ENCODE measurements at places on chromosomes 12 and 14.

GRCh38 chr12:60101715-60102114, 505.9 kb downstream of the SLC16A7 start:
- DNase-seq = no peak

GRCh38 chr12:100114574-100114973, 28.1 kb downstream of the BLTP3B start:
- DNase-seq = no peak

GRCh38 chr12:96549341-96549740, 60.0 kb downstream of the CFAP54 start:
- DNase-seq = no peak

DNA sequence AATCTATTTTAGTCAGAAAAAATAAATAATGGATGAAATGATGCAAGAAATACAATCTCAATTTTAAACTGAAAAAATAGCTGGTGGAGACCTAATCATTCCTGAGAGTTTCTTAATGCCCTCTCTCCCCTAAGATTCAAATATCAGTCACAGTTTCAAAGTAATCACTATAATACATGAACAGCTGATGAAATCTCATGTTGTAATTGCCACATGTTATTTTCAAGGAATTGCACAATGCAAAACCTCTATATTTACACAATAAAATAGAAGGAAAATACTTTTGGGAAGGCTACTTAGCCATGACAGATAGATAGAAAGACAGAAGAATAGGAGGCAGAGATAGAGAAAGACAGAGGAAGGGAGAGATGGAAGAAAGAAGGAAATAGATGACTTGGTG, 18.2 kb downstream of the IFNG-AS1 start:
- no peak for DNase-seq

GRCh38 chr14:32908196-32909084, 30.2 kb upstream of the NPAS3 start:
- DNase-seq = no peak

- no peak for DNase-seq
Observed at GRCh38 chr12:83110424-83110823, 423.7 kb downstream of the TMTC2 start.

Data from SIG-M5 (cell line).